ENCODE measurements at places on chromosomes 16 and 17. TPM values are rescaled to one million over a fixed set of nuclear protein-coding genes. Genes with fewer than 3 reads are reported as not detected.

The KRTAP4-4 gene
- not detected for total RNA-seq

The KRT35 gene
- total RNA-seq, result not detected

The PLD6 gene
- total RNA-seq, result 1.1 TPM

The TMC7 gene
- 2.5 TPM for total RNA-seq

DNA sequence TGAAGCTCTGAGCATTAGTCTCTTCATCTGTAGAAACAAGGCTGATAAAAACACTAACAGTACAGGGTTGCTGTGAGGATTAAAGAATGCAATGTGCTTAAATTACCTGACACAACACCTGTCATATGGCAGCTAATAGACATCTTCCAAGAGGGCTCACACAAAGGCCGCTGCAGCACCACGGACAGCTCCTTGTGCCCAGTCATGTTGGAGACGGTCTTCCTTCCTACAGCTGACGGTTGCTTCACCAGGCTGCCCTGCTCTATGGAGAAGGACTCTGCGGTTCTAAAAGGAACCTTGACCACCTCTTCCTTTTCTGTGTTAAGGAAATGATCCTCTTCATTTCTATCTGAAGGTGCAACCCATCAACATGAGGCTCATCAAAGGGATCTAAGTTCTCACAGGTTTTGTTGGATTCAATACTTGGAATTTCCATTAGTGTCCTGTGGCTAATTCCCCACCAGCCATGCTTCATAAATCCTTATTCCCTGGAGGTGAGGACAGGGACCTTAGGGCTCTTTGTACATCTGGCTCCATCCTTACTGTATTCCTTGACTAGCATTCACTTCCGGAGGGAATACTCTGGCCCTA lies 138.9 kb upstream of the CES5A start:
- DNase-seq, result no peak

GRCh38 chr17:79179334-79179733 lies 104.7 kb downstream of the ENGASE start:
- DNase-seq, result no peak

DNA sequence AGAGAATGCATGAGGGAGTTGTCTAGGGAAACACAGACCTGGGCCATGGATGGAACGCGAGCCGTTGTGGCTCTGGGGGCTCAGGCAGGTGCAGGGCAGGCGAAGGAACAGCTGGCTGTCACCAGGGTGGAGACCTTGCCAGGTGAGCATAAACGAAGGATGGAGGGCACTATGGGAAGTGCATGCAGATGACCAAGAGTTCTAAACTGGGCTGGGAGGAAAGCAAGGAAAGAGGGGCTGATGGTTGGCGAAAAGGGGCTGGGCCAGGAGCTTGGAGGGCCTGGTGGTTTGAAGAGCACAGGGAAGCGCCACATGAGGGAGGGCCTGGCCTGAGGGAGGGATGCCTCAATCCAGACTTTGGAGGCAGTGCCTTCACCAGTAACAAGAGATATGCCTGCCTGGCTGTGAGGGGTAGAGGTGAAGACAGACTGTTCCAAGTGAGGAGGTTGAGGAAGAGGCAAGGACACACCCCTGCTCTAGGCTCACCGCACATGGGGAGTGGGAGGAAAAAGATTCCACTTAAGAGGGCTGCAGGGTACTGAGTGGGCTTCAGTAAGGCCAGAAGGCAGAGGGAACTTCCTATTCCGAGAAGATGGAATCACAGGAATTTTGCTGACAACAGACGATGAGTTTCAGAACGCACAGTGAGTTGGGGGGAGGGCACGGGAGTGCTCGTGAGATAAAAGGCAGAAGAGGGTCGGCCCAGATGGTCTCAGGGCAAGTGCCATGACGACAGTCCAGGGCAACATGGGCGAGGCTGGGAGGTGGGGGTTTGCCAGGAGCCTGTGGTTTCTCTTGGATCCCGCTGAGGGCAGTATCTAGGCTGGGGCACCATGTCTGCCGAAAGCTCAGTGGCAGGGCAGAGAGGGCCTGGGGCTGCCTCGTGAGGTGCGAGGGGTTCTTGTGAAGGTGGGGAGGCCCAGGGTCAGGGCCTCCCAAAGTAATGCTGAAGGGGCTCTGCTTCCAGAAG lies 20.6 kb downstream of the B9D1 start:
- no peak for DNase-seq

DNA sequence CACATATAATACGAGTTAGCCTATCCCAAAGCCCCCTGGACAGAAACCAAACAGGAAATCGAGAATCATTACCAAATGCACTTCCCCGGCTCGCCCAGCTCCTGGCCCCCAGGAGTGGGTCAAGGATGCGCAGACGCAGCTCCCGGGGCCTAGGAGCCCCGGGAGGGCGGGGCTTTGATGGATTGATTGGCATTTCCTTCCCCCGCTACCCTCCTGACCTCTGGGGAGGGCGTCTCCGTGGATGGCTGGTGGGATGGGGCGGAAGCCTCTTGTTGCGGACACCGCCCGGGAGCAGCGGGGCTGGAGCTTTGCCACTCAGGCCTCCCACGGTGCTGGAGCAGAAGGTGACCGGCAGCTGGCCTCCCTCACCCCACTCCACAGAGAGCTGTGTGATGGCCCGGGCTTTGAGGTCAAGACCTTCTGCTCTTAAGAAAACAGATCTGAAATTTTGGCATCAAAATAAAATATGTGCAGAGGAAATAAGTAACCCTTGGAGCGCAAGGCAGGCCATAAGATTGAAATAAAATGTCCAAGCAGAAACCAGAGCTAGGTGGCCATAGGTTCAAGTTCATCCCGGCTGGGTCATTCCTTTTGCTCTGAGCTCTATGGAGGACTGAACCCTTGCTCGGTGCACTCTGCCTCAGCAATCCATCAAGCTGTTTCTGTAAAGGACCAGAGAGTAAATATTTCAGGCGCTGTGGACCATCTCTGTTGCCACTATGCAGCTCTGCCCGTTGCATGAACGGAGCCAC lies 262.3 kb downstream of the SOX9 start:
- peak; percentile 42 for DNase-seq

- no peak for DNase-seq
Observed at GRCh38 chr16:59510008-59510424, 775.9 kb upstream of the GOT2 start.

GRCh38 chr16:74752756-74753155 lies 21.9 kb downstream of the FA2H start:
- no peak for DNase-seq

All from glutamatergic neuron (in vitro differentiated cells).